Vagina (tissue), 2 donors: ENCODE measurements at places on chromosomes 2 and 18. TPM values are rescaled to one million over a fixed set of nuclear protein-coding genes. Genes with fewer than 3 reads are reported as not detected.

DNA sequence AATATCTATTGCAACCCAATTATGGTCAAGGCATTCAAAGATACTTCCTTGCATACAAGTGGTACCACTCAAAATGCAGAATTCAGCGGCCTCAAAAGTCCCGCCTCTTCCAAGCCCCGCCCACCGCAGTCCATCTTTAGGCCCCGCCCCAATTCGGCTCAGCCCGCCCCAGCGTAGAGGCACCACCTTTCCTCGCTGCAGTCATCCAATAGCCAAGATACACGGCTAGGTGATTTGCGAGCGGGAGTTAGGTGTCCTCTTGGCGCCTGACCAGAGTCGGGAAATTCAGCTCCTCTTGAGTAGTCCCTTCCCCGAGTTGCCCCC, 431 bp upstream of the SEC11C start:
- peaks cover 5% of the 10 kb centered on the region for H3K4me1 ChIP-seq
- no peak for DNase-seq
- H3K4me3 ChIP-seq, result peak overlapping the region; percentile 67
- H3K27ac ChIP-seq, result peak overlapping the region; percentile 19
- H3K36me3 ChIP-seq, result no peaks in the 10 kb centered on the region
- H3K27me3 ChIP-seq, result no peaks in the 10 kb centered on the region

GRCh38 chr2:6970551-6970950, 53.3 kb downstream of the RNF144A start:
- no peaks in the 10 kb centered on the region for H3K27me3 ChIP-seq
- no peaks in the 10 kb centered on the region for H3K4me1 ChIP-seq
- peak; percentile 81 for DNase-seq
- H3K36me3 ChIP-seq, result no peaks in the 10 kb centered on the region

- H3K27me3 ChIP-seq, result no peaks in the 10 kb centered on the region
- no peak overlapping the region for H3K4me3 ChIP-seq
- no peaks in the 10 kb centered on the region for H3K36me3 ChIP-seq
- DNase-seq, result no peak
- peaks cover 78% of the 10 kb centered on the region for H3K4me1 ChIP-seq
Observed at GRCh38 chr2:101820519-101820918, 123.0 kb downstream of the MAP4K4 start.

DNA sequence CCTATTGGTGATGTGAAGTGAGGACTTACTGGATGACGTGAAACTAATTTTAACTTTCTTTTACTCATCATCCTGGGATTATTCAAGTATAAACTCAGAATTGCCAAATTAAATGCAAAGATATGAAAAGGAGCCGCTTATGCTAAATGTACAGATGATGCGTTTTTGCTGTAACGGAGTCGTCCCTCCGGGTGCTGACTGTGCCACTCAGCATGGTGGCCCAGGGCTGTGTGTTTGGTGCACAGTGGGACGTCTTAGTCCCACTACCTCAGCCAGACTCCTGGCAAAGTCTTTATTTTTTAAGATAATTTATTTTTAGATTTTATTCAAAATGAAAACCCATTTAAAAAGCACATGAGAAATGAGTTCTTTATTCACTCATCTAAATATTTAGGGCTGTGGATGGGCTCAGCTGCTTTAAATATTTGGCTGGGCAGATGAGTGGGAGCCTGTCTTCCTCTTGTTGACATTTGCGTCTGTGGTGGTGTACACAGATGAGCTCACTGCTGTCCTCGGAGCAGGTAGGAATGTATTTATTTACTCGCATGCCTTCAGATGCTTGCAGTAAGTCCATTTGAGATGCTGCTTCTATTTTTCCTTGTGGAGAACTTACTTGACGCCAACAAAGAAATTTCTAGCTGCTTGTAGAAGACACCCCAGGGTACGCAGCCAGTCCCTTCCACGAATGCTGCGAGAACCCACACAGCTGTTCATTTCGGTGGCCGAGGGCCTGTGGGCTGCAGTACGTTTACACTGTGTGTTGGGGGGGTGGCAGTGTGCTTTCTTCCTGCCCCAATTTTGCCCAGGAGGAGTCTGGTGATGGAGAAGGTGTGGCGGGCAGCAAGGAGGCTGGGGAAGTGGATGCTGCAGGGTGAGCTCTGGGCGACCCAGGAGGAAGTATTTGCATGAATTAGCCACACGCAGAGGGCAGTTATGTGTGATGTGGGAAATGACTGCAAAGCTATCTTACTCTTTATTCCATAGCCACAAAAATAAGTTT, 105.0 kb downstream of the AGAP1 start:
- H3K27ac ChIP-seq, result no peak overlapping the region
- H3K4me1 ChIP-seq, result peaks cover 14% of the 10 kb centered on the region
- no peak overlapping the region for H3K4me3 ChIP-seq
- H3K36me3 ChIP-seq, result no peaks in the 10 kb centered on the region

GRCh38 chr18:28522236-28522635, 345.3 kb upstream of the CDH2 start:
- no peaks in the 10 kb centered on the region for H3K36me3 ChIP-seq
- no peak overlapping the region for H3K27ac ChIP-seq
- no peak for DNase-seq
- no peaks in the 10 kb centered on the region for H3K4me1 ChIP-seq
- no peak overlapping the region for H3K4me3 ChIP-seq

DNA sequence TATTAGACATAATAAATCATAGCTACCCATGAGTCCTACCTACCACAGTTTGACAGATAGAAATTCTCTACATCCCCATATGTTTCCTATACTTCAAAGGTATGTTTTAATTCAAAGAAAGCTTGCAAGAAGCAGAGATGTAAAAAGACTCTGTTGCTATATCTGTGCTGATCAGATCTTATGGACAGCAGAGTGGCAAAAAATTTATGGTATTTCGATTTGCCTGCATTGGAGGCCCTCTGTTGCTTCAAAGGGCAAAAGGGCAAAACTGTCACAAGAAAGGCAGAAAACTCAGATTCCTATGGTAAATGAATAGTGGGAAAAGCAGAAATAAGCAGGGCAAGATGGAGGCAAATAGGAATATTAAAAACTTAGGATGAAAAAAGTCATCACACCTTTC, 447.8 kb upstream of the SPHKAP start:
- H3K27ac ChIP-seq, result no peak overlapping the region
- H3K4me3 ChIP-seq, result no peak overlapping the region
- H3K36me3 ChIP-seq, result no peaks in the 10 kb centered on the region
- DNase-seq, result no peak
- H3K4me1 ChIP-seq, result no peaks in the 10 kb centered on the region

DNA sequence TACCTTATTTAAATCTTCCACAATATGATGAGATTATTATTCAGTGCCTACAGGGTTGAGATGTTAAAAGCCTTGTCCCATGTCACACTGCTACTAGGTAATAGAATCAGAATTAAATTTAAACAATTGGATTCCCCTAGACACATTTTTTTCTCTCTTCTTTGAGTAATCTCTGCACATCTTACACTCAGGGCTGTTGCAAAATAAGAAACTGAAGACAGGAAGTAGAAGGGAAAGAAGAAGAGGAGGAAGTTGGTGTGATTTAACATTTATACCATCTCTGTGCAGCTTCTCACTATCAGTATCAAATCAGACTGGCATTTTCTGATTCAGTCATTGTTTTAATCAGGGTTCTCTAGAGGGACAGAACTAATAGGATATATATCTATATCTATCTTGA, 677.6 kb downstream of the IRS1 start:
- no peak overlapping the region for H3K4me3 ChIP-seq
- H3K4me1 ChIP-seq, result peaks cover 64% of the 10 kb centered on the region
- no peak overlapping the region for H3K27ac ChIP-seq
- H3K36me3 ChIP-seq, result no peaks in the 10 kb centered on the region
- no peak for DNase-seq

DNA sequence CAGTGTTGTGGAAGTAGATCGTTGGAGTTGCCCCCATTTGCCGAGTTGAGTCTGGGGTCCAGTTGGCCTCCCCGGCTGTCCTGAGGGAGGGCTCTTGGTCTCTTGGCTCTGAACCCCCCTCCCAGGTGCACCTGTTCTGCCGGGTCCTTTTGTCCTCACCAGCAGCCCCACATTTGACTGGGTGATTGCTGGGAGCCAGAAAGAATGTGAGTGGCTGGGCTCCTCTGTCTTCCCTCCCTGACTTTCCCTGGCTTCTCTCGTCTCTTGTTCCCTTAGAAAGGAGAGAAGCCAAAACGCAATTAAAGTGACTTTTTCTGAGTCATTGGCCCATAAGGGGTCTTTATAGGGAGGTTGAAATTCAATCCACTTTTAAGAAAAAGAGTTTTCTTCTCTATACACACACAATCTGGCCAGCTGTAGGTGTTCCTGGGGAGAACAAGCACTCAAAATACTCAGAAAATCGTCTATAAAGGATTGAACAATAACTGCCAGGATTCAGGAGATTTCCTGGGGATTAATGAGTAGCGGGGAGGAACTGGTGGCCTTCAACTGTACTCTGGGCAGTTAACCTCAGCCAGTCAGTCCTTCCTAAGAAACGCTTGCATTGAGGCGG, 131.0 kb downstream of the TMEM182 start:
- DNase-seq, result no peak
- no peaks in the 10 kb centered on the region for H3K36me3 ChIP-seq
- H3K27me3 ChIP-seq, result no peaks in the 10 kb centered on the region
- no peak overlapping the region for H3K27ac ChIP-seq
- no peaks in the 10 kb centered on the region for H3K4me1 ChIP-seq
- no peak overlapping the region for H3K4me3 ChIP-seq

DNA sequence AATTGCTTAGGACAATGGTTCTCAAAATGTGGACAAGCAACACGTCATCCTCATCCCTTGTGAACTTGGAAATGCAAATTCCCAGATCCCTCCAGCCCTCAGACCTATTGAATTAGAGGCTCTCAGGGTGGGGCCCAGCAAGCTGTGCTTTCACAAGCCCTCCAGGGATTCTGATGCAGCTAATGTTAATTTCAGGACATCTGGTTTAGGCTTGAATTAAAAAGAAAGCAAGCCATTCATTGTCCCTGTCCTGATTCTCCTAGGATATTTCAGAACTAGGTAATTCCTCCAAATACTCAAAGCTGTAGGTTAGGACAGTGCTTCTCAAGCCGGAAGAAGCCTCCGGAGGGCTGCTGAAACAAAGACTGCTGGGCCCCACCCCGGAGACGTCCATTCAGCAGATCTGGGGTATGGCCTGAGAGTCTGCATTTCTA, 26.0 kb upstream of the GLI2 start:
- H3K27me3 ChIP-seq, result no peaks in the 10 kb centered on the region
- no peak overlapping the region for H3K27ac ChIP-seq

DNA sequence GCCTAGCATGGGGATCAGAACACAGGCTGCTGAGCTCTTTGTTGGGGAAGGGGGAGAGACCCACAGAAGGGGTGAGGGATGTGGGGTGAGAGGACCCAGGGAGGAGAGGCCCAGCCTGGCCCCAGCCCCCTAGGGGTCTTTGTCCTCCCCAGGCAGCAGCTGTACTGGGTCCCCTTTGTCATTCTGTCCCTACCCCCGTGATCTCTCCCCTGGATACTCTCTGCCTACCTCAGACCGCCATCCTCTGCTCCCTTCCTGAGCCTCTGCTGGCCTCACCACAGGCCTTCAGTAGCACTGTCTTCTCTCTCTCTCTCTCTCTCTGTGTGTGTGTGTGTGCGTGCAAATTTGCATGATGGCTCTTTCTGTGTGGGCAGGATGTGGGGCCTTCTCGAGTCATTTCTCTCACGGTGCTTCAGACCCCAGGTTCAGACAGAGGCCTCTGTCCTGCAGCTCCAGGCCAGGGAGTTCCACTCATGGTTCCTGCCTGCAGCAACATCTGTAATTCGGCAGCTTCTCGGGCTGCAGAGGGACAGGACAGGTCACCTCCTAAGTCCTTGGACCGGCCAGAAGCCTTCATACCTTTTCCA, 1.4 kb downstream of the PSD4 start:
- H3K4me3 ChIP-seq, result peak overlapping the region; percentile 32
- no peak overlapping the region for H3K27ac ChIP-seq
- no peaks in the 10 kb centered on the region for H3K4me1 ChIP-seq
- no peaks in the 10 kb centered on the region for H3K27me3 ChIP-seq
- no peaks in the 10 kb centered on the region for H3K36me3 ChIP-seq

- no peaks in the 10 kb centered on the region for H3K27me3 ChIP-seq
- peaks cover 14% of the 10 kb centered on the region for H3K4me1 ChIP-seq
- no peaks in the 10 kb centered on the region for H3K36me3 ChIP-seq
- no peak overlapping the region for H3K4me3 ChIP-seq
- no peak for DNase-seq
- no peak overlapping the region for H3K27ac ChIP-seq
Observed at GRCh38 chr18:13643261-13643751, 83.1 kb downstream of the FAM210A start.

DNA sequence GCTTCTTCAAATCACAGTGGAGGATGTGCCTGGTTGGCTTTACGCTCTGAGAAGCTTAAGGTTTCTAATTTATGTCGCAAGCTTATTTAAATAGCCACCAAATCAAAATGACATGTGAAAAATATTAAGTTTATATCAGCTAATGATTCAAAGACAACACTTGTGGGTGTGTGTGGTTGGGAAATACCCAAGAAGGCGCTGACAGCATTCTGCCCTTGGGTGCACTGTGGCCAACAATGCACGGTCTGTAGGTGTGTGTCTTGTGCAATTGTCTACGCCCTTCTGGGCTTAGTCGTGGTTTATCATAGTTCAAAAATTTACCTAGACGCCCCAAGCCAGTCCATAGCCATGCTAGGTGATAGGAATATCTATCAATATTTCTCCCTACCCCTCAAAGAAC, 60.9 kb downstream of the KCTD1 start:
- H3K4me1 ChIP-seq, result peaks cover 4% of the 10 kb centered on the region
- H3K27me3 ChIP-seq, result no peaks in the 10 kb centered on the region
- DNase-seq, result no peak
- no peak overlapping the region for H3K27ac ChIP-seq

DNA sequence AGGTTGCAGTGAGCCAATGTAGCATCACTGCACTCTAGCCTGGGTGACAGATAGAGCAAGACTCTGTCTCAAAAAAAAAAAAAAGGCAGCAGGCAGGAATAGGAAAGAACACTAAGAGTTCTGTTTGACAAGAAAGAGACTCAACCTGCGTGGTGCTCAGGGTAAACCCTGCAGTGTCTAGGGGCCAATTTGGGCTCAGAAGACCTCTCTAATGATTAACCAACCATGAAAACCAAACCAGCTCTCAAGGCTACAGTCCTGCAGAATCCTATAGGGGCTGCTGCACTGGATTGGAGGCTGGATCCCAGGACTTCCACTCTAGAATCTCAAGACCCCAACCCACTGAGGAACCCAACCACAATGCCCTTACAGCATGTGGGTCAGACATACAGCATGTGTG, 2.4 kb downstream of the TRABD2A start:
- no peaks in the 10 kb centered on the region for H3K36me3 ChIP-seq
- no peak overlapping the region for H3K4me3 ChIP-seq
- no peak for DNase-seq
- H3K27ac ChIP-seq, result no peak overlapping the region
- peaks cover 23% of the 10 kb centered on the region for H3K4me1 ChIP-seq

GRCh38 chr2:74845991-74846390, 12.1 kb downstream of the HK2 start:
- peaks cover 52% of the 10 kb centered on the region for H3K4me1 ChIP-seq
- H3K27ac ChIP-seq, result peak overlapping the region; percentile 47
- no peak for DNase-seq
- no peaks in the 10 kb centered on the region for H3K27me3 ChIP-seq
- no peaks in the 10 kb centered on the region for H3K36me3 ChIP-seq
- no peak overlapping the region for H3K4me3 ChIP-seq

The NEU4 gene
- not detected for total RNA-seq

The ABCB11 gene
- total RNA-seq, result not detected

The SERPINB3 gene
- total RNA-seq, result 464 TPM

The SP140 gene
- 7.4 TPM for total RNA-seq

The SKA1 gene
- total RNA-seq, result 0.74 TPM

The SCYGR4 gene
- total RNA-seq, result not detected

The C18orf32 gene
- 21.1 TPM for total RNA-seq

The CTLA4 gene
- total RNA-seq, result 7.9 TPM
